ENCODE measurements at places on chromosomes 7 and 10. TPM values are rescaled to one million over a fixed set of nuclear protein-coding genes. Genes with fewer than 3 reads are reported as not detected.

Gene SFXN2
- 2.3 TPM for total RNA-seq

Gene CDC123
- 93.0 TPM for total RNA-seq

Gene PON1
- not detected for total RNA-seq

Gene RADIL
- total RNA-seq = 0.25 TPM

Gene MYPN
- total RNA-seq = 1.7 TPM

Gene CYP3A7
- total RNA-seq = 0.74 TPM

Gene SEMA3A
- total RNA-seq = 118 TPM

Data from fibroblast of the aortic adventitia (primary cell).